ENCODE measurements at places on chromosomes 7 and 10.

GRCh38 chr7:142804728-142805207 lies 34.0 kb downstream of the PRSS2 start:
- no peak for DNase-seq

- DNase-seq, result no peak
These were observed 18.9 kb downstream of the BAG3 start for GRCh38 chr10:119669975-119670640.

- DNase-seq, result no peak
These were observed 55.3 kb downstream of the RASGEF1A start for GRCh38 chr10:43211431-43212042.

GRCh38 chr10:26697922-26698608 lies 564 bp downstream of the PDSS1 start:
- no peak for DNase-seq

- DNase-seq, result peak; percentile 55
These were observed 1.9 kb downstream of the EXOC6 start for GRCh38 chr10:92850185-92850584.

DNA sequence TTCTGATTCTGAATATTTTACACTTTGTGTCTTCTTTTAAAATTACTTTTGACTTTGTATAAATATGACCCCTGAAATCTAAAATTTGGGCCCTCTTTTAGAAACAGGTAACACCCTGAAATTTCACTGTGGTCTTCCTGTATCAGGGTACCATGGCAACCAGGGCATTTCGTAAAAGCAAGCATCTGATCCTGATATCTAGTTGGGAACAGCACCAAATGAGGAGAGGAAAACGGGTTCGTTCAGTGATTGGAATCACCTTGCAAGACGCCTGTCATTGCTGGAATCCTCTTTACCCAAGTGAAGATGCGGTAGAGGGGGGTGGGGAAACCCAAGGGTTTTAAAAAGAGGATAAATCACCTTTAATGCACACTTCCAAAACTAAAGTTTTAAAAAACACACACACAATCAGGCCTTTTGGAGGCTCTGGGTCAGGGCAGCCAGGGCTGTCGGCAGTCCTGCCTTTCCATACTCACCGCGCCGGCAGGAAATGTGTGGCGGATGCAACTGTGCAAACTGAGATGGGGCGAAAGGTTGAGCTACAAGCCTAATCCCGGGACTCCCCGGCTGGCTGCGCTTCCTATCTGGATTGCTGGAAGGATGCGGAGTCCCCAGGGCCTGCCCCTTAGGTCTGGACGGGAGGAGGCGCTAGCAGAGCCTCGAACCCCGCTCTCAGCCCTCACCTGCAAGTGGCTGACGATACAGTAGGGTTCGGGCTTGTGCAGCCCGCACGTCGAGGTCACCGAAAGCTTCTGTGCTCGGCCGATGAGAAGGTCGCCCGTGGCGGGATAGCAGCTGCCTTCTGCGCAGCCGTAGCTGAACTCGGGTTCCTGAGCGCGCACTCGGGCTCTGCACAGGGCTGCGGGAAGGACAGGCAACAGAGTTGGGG lies 1.8 kb downstream of the LAMB1 start:
- no peak for DNase-seq

GRCh38 chr7:38413784-38414183 lies 140.3 kb upstream of the TARP start:
- peak; percentile 42 for DNase-seq

- DNase-seq, result no peak
These were observed at the start of gene LRRC4 for GRCh38 chr7:128030654-128031611. Gene LRRC4, minus strand, starts transcription at chr7:128031437. Its CDS starts 797 bp downstream, at chr7:128030640.

DNA sequence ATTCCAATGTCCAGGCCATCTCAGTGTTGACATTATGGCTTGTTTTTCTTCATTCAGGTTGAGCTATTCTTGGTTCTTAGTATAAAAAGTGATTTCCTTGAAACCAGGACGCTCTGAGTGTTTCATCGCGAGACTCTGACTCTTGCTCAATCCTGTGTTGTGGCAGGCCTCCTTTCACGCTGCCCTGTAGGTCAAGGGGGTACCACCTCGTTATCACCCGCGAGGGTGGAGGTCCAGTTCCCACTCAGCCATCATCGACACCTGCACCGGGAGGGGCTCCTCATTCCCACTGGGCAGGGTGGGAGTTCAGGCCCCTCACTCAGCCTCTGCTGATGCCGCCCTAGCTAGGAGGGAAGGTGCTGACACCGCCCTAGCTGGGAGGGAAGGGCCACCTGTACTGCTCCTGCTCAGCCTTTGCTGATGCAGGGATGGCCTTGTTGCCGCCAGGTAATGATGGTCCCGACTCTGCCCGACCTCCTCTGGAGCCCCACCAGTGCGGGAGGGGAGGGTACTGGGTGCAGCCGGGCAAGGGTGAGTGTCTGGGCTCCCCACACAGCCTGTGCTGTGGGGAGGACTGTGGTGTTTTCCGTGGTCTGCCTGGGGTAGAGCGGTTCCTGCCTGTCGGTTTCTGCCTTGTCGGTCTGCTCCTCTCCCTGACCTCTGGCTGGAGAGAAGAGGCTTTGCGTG lies 16.4 kb downstream of the IQCE start:
- DNase-seq, result peak; percentile 52

DNA sequence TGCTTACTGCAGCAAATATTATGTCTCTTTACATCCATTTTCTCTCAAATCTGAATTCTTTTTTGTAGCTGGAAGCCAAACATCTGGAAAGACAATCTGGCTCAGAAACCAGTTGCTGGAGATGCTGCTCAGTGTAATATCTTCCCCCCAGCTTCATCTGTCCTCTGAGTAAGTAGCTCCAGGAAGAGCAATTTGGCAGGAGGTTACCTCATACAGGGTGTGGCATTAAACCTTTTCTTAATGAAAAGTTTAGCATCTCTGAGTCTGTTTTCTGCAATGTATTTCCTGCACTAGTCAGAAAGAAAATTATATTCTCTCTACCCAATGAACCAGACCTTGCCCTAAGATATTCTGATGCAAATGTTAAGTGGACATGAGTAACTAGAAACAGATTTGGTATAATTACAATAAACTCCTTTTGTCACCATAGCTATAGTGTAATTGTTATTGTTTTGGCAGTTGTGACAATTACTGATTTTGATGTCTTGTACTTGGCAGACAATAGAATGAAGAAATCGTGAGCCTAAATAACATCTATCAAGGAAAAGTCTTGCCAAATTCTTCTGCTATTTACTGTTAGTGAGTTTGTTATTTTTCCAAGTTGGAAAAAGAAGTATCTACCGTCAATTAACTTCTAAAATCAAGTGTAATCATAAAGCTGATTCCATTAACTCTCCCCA lies 123.3 kb downstream of the WDFY4 start:
- no peak for DNase-seq

DNA sequence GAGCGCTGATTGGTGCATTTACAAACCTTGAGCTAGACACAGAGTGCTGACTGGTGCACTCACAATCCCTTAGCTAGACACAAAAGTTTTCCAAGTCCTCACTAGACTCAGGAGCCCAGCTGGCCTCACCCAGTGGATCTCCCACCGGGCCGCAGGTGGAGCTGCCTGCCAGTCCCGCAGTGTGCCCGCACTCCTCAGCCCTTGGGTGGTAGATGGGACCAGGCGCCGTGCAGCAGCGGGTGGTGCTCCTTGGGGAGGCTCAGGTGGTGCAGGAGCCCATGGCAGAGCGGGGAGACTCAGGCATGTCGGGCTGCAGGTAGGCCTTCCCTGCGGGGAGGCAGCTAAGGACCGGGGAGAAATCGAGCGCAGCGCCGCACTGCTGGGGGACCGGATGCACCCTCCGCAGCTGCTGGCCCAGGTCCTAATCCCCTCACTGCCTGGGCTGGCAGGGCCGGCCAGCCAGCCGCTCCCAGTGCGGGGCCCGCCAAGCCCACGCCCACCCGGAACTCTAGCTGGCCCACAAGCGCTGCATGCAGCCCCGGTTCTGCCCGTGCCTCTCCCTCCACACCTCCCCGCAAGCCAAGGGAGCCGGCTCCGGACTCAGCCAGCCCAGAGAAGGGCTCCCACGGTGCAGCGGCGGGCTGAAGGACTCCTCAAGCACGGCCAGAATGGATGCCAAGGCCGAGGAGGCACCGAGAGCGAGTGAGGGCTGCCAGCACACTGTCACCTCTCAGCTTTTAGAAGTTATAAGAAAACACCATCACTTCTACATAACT lies 128.9 kb downstream of the ZNF438 start:
- no peak for DNase-seq

- DNase-seq, result no peak
These were observed 179.9 kb downstream of the NRP1 start for GRCh38 chr10:33154590-33154989.

DNA sequence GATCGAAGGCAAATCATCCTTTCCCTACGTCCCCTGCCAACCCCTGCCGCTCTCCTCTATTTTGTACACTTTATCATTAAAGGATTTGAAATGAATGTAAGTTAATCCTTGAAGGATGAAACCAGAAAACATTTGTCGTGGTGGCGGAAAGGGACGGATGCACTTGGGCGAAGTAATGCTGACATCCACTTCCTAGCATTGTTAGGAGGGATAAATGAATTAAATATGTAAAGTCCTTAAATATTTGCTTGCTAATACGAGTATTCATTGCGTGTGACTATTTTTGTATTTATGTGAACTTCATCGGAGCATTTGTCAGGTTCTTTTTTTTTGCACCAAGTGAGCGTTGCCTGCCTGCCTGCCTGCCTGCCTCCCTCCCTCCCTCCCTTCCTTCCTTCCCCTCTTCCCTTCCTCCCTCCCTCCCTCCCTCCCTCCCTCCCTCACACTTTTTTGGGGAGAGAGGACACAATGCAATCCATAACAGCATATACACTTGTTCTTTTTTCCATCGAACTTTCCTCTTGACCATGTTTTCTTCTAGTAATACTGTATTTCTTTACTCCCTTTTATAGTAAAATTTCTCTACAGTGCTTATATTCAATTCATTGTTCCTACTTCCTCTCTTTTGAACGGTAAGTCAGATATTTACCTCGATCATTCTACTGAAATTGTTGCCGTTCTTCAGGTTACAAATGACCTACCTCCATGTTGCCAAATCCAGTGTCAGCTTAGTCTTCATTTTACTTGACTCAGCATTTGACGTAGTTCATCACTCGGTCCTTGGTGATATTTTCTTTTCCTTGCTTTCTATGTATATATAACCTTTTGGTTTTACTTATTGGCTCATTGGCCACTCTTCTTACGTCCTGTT lies 831 bp downstream of the CCDC7 start:
- DNase-seq, result no peak

DNA sequence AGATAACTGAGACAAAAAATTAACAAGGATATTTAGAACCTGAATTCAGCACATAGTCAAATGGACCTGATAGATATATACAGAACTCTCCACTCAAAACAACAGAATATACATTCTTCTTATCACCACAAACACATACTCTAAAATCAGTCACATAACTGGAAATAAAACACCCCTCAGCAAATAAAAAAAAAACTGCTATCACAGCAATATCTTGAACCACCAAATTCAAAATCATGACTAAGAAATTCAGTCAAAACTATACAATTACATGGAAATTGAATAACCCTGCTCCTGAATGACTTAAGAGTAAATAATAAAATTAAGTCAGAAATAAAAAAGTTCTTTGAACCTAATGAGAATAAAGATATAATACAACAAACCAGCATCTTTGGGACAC lies 30.0 kb upstream of the ZNF722 start:
- no peak for DNase-seq

GRCh38 chr10:89144836-89145235 lies 62.3 kb downstream of the CH25H start:
- DNase-seq, result no peak

GRCh38 chr10:29636178-29636577 lies 1.4 kb upstream of the SVIL start:
- DNase-seq, result peak; percentile 69

DNA sequence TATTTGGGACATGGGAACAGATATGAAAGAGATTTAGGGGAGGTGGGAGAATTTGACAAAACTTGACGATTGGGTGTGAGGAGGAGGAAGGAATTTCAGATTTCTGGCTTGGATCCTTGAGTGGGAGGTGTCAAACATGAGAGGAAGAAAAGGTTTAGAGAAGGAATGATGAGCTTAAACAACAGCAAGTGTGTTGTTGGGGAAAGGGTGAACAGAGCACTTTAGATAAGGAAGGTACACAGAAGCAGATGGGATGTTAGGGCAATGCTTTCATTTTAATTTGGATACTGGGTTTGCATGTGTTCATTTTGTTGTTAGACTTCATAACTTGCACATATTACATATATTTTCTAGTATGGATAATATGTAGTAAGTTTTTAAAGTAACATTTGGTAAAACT lies 23.2 kb downstream of the REEP3 start:
- DNase-seq, result no peak

GRCh38 chr10:132397671-132398565 lies 918 bp downstream of the PWWP2B start:
- DNase-seq, result peak; percentile 44

GRCh38 chr7:125406111-125406510 lies 476.5 kb upstream of the POT1 start:
- DNase-seq, result no peak

DNA sequence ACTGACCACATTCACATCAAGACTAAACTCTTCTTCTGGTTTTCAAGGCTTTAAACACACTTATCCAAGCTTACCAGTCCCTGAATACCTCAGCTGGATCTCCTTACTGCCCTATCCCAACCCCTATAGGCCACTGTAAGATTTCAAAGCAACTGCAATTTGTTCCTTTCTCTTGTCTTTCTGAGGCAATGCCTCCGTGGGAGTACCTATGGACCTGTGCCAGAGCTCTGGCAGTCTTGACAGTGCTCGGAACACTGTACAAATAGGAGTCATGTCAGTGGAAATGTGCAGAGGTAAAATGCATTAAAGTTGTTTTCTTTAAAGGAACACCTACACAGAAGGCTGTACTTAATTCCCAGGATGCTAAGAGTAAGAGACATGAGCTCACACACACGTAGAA lies 124.7 kb downstream of the CNOT4 start:
- no peak for DNase-seq

DNA sequence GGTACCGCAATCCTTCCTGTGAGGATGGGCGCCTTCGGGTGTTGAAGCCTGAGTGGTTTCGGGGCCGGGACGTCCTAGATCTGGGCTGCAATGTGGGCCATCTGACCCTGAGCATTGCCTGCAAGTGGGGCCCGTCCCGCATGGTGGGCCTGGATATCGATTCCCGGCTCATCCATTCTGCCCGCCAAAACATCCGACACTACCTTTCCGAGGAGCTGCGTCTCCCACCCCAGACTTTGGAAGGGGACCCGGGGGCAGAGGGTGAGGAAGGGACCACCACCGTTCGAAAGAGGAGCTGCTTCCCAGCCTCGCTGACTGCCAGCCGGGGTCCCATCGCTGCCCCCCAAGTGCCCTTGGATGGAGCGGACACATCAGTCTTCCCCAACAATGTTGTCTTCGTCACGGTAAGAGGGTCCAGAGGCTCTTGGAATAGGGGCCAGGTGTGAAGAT lies 1.7 kb downstream of the MEPCE start:
- DNase-seq, result no peak

Measured in MV-4-11 (cell line).